Muscle of leg (tissue), 16 donors: ENCODE measurements at places on chromosomes 1 and 21.

- DNase-seq = peak; percentile 98
Measured at GRCh38 chr1:52056163-52056936, at the start of gene BTF3L4. Gene BTF3L4 (plus strand): TSS chr1:52056295. CDS start chr1:52059848, 3,553 bp downstream.

- DNase-seq = no peak
Measured at GRCh38 chr1:209463441-209463840, 120.1 kb upstream of the CAMK1G start.

DNA sequence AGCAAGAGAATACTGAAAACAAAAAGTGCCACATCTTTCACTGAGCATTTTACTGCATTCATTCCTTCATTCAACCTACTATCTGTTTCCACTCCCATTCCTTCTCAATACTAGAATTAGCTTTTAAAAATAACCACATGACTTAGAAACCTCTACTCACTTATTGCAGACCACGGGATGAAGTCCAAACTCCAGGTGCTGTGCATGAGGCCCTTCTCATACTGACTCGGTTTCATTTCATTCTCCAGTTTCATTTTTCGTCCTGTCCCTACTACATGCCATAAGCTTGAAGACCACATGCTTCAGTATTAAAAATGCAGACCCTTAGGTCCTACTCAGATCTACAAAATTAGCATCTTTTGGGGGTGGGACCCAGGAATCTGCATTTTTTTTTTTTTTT, 2.3 kb upstream of the BACH1 start:
- no peak for DNase-seq

- no peak for DNase-seq
Measured at GRCh38 chr21:28580585-28580984, 412.1 kb downstream of the LTN1 start.

GRCh38 chr1:10232163-10232562, 21.8 kb downstream of the KIF1B start:
- peak; percentile 59 for DNase-seq

DNA sequence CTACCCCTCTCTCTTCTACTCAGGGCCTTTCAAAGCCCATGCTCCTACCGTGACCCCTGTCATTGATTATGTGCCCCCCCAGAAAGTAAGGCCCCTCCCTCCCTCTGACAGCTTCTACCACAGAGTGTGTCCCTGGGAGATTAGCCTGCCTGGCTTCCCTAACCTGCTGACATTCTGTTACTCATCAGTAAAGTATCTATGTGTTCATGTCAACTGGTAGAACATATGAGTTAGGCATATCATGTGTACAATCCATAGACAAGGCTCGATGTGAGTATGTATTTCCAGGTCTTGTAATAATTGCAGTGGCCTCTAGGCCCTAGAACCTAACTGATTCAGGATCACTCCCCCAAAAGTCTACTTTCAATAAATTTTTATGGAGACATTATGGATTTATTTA, 120.0 kb downstream of the GIPC2 start:
- DNase-seq = no peak

GRCh38 chr21:44345495-44345894, 6.3 kb upstream of the CFAP410 start:
- DNase-seq = no peak

- DNase-seq = no peak
Measured at GRCh38 chr21:35920436-35920835, 139.9 kb downstream of the SETD4 start.

GRCh38 chr21:26710155-26710554, 135.1 kb downstream of the ADAMTS1 start:
- DNase-seq = no peak
